Tongue (tissue), 3 donors: ENCODE measurements at places on chromosomes 3 and 15.

DNA sequence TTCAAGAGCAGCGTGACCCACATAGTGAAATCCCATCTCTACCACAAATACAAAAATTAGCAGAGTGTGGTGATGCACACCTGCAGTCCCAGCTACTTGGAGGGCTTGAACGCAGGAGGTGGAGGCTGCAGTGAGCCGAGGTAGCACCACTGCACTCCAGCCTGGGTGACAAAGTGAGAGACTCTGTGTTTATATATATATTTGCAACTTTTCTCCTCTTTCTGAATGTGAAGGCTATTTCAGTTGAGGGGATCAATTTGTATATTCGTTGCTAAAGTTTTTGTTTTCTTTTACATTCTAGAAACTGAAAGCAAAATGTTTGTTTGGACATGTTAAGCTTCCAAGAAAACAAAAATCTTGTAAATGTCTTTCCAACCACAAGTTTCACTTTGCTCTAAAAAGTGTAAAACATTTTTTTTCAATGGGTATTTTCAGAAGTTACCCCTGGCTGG is 29.8 kb upstream of the FAM98B start:
- DNase-seq = no peak

- DNase-seq = no peak
These were observed 17.1 kb downstream of the SETMAR start for GRCh38 chr3:4320096-4320911.

DNA sequence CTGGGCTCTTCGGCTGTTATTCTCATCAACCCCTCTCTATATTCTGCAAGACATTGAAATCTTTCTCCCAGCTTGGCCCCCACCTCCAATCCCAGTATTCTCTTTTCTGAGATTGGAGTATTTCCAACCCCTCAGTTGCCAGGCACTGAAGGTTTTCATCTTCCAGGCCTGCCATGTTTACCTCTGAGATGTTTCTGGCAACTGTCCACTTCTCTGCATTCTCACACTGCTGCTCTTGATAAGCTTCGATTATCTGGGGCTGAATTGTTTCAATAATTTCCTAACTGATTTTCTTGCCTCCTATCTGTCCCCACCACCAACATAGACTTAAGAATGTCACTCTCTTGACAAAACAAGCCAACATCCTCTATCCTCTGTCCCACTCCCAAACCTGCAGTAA is 1.4 kb upstream of the GPR156 start:
- DNase-seq = no peak

- no peak for DNase-seq
These were observed 331.8 kb upstream of the ROBO1 start for GRCh38 chr3:80099559-80100066.

DNA sequence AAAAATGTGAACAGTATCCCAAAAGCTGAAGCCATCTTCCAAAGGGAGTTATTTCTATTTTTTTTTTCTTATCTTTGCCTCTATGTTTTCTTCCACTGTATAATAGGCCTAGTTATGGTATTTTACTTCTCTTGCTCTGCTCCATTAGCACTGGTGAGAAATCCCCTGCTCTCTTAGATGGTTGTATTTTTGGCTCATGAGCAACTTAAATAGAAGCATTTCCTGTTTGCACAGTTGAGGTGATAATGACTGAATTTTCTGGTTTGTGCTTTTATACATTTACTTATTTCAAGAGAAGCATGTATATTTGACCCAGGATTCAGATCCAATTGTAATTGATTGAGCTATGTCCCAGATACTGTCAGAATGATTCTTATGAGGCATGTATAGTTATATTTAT is 61.6 kb upstream of the CD200R1L start:
- DNase-seq = no peak

DNA sequence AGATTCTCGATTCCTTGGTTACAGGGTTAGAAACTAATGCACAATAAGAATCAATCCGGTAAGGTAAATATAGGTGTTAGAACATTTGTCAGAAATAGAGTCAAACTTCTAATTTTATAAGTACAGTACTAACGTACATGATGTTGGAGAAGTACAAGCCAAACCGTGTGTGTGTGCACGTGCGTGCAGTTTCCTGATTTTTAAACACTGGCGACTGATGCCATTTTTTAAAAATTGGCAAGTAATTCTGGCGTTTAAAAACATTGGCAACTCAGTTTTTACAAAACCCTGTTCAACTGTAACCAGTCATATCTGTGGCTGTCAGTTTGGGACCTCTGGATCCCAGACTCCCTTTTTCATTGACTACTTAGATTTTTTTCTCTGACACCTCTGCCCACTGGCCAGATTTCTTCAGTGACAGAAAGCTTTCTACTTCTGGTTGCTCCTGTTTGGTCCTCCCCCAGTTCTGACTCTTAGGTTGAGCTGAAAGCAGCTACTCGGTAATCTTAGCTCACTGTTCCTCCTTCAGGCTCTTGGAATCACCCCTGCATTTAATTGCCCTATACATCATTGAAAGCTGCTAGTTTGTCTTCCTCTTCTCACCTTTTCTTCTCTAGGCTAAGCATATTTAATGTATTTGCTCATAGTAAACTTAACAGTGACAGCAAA is 843 bp downstream of the ATG7 start:
- no peak for DNase-seq

DNA sequence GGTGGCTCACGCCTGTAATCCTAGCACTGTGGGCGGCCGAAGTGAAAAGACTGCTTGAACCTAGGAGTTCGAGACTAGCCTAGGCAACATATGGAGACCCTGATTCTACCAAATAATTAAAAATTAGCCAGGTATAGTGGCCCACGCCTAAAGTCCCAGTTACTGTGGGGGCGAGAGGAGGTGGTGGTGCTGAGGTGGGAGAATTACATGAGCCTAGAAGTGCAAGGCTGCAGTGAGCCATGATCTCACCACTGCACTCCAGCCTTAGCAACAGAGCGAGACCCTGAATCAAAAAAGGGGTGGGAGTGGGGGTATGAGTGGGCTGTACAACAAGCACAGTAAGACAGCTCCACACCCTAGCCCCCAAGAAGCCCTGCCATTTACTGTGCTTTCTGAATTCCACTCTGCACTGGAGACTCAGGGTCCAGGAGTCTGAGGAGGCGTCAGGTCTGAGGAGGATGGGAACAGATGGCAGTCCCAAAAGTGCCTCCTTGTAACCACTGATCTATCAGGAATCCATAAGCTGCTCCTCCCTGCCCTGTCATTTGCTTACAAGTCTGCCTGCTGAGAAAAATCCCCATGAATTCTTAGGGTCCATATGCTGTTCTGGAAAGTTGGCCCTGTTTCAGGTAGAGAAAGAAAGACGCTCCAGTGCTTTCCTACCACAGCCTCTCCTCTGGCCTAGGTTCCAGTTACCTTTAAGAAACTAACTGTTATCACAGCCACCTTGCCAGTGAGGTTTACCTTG is 171.1 kb downstream of the MAGI1 start:
- no peak for DNase-seq

DNA sequence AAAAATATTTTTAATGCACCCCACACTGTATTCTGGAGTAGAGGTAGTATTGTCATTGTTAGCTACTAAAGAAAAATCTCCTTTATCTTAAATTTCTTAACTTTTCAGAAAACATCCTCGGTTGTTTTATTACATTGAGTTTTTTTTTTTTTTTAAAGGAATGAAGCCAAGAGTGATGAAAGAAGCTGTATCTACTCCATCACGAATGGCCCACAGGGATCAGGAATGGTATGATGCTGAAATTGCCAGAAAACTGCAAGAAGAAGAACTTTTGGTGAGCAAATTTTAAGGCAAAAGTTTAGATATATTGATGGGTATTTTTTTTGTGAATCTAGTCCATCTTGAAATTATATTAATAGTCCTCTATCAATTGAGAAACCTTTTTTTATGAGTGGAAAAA is 49.7 kb upstream of the UTS2B start:
- no peak for DNase-seq

DNA sequence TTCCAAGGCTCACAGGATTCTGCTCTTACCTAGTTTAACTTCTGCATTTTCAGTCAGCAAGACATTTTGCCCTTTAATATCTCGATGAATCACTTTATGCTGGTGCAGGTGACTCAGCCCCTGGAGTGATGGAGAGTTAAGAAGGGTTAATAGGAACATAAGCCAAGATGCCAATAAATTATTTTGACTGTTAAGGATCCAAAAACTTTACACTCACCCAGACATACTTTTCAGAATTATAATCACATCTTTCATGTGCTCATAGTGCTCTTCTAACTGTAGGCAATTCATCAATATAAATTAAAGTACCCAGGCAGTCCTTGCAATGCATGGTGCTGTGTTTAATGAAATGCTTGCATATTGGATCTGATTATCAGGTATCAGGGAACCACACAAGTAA is 164.1 kb upstream of the SLC2A2 start:
- no peak for DNase-seq

- no peak for DNase-seq
These were observed 67.2 kb upstream of the ATP2C1 start for GRCh38 chr3:130826516-130827182.

GRCh38 chr3:174120997-174121396 is 723.5 kb downstream of the NLGN1 start:
- no peak for DNase-seq

DNA sequence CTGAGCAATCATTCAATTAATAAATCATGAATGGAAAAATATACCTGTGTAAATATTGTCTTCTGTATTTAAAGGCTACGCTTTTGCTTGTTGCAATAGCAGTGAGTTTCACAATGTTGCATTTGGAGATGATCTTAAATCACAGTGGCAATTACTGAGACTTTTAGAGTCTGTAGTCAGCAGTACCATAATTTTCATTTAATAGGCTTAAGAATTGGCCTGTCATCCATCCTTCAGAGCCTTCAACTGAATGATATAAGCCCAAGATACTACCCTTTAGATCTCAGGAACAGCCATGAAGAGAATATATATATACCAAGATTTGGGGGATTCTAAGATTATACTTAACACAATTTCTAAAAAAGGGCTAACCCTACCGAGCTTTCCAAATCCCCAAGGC is 458.1 kb downstream of the GBE1 start:
- DNase-seq = no peak

- DNase-seq = no peak
These were observed 86.0 kb downstream of the IQCH start for GRCh38 chr15:67340630-67341029.

DNA sequence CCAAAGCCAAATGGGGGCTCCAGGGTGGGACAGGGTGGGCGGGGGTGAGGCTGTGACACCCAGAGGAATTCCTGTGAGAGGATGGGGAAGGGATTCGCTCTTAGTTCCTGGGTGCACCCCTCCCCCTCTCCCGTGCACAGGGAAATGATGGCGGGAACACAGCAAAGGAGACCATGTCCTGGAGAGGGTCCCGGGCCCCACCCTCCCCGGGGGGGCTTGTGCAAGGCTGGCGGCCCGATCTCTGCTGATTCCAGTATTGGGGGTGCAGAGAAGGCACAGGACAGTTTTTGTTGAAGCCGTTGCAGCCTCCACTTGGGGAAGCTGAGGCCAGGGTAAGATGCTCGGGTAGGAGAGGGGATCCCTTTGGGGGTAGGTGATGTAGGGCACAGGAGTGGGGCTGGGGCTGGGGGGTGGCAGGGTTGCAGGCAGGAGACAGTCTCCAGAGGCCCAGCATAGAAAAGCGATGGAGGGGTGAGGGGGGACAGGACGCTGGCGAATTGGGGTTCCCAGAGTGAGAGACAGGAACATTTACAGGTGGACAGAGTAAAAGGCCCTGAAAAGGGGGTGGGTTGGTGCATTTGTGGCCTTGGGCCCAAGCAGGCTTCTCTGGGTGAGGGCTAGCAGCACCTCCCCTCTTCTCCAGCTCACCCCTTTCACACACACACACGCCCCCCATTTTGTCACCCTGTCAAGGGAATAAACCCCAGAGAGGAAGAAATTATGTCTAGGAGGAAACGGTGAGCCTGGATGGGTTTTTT is 38.5 kb downstream of the HMCES start:
- no peak for DNase-seq

- DNase-seq = no peak
These were observed 17.9 kb downstream of the FBLN2 start for GRCh38 chr3:13566769-13567310.

GRCh38 chr3:21158861-21159542 is 592.0 kb downstream of the ZNF385D start:
- peak; percentile 43 for DNase-seq

GRCh38 chr3:155317211-155317610 is 23.7 kb upstream of the STRIT1 start:
- DNase-seq = no peak

- DNase-seq = peak; percentile 94
These were observed 88.0 kb downstream of the LRRK1 start for GRCh38 chr15:101006931-101007691.

DNA sequence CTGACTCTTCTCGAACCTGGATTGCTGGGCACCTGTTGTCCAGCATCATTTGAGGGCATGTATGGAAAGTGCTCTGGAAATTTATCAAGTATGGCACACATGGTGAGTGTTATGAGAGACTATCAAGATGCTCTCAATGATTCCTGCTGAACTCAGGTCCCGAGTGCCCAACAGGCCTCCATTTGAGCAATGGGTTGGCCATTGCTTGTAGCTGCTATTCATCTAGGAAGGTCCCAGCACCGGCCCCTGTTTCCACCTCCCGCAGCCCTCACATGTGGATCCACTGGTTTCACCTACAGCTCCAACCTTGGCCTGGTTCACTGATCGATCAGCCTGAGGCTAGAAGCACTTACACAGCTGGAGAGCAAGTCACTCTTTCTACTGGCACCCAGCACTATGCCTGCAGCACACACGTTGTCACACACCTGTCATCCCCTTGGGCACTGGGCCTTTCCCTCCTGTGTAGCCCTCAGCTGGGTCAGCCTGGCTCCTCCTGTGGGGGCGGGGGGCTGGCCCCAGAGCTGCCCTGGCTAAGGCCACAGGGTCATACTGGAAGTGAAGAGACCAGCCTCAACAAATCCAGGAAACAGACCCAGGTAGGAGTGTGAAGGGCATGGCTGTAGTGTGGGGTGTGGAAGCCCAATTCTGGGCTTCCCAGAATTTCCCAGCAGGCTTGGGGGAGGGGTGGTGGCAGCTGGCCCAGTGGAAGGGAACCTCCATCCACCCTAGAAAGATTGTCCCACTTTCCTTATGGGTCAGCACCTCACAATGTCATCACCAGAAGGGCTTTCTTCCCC is 41.7 kb upstream of the SMAD3 start:
- DNase-seq = no peak

DNA sequence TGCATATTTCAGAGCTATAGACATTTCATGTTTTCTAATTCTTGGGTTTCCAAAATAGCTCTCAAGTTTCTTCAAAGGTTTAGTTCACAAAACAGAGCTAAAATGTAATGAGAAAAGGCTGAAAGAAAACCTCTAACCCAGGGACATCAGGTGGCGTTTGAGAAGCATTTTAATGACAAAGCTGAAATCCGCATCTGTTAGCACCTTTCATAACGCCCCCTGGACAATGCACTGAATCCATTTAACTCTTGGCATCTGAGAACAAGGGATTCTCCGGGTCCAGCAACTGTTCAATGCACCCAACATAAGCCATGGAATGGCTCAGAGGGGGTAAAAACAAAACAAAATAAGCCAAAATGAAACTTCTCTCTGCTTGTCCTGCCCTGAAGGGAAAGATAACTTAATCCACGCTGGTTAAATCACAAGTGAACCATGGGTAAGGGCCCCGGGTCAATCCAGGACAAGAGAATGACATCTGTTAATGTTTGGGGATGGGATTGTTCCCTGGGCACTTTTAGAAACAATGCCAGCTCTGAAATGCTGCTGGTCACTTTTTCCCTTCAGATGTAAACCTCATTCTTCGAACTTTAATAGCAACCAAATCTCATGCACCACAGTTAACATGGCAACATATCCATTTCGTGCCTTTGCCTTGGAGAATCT is 466.2 kb upstream of the ADAMTS9 start:
- DNase-seq = no peak

GRCh38 chr3:144963810-144964209 is 992.2 kb downstream of the DIPK2A start:
- peak; percentile 7 for DNase-seq

- DNase-seq = no peak
These were observed 42.0 kb downstream of the IFT57 start for GRCh38 chr3:108180194-108180593.
